ENCODE measurements at places on chromosomes 5 and 9.
A peak's percentile ranks its signal among the peaks of the same experiment; 100 is the strongest.

- DNase-seq = no peak
Observed at GRCh38 chr5:179331591-179332375, 13.5 kb downstream of the ADAMTS2 start.

DNA sequence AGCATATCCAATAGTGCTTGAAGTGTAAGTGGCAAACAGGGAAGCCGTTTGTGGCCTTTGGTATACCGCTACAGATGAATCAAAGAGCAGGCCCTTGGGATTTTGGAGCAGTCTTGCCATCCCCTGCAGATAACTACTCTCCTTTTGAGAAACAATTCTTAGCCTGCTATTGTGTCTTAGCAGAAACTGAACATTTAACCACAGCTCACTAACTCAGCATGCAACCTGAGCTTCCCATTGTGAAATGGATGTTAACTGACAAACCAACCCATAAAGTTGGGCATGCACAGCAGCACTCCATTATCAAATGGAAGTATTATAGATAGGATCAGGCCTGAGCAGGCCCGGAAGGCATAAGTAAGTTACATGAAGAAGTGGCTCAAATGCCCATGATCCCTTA lies 315.3 kb upstream of the PTGER4 start:
- no peak for DNase-seq

GRCh38 chr9:98049288-98050072 lies 7.1 kb upstream of the NANS start:
- no peak for DNase-seq

- peak; percentile 9 for DNase-seq
Observed at GRCh38 chr9:109520475-109521132, 22.5 kb upstream of the PTPN3 start.

GRCh38 chr5:36173426-36173825 lies 21.5 kb downstream of the SKP2 start:
- no peak for DNase-seq

DNA sequence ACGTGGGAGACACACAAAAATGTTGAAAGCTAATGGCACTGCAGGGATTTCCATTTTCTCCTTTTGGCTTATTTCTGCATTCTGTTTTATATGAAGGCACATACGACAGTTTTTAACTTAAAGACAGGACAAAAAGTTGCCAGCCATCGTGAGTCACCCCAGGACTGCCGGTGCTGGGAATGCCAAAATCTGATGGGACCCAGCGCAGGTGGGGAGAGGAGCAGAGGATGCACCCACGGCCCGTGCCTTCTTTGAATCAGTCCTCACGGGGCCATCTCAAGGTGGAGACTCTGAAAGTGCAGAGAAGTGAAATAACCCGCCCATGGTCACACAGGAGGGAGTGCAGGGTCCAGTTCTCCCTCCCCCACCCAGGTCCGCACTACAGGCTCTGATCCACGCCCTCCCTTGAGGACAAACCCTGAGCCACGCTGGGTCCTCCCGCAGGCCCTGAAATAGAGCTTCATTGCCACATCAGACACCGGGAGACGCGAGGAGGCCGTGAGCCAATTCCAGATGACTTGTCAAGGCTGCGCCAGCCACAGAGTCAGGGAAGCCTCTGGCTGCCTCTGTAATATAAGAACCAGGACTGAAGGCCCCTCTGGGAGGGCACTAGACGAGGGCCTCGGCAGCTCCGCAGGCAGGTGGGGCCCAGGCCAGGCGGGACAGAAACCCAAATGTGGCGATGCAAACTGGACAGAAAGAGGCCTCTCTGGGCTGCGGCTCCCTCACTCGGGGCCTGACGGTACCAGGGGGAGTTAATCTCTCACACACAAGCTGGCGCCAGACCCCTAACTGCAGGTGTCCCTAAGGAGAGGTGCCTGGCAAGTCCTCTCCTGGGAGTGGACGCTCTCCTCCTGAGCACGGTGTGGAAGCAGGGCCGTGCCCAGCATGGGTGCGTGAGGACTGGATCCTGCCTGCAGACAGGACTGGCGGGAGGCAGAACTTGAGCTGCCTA lies 22.9 kb downstream of the ADAMTS2 start:
- DNase-seq = no peak

- DNase-seq = no peak
Observed at GRCh38 chr5:84265130-84265529, 119.5 kb downstream of the EDIL3 start.

GRCh38 chr5:39640552-39640951 lies 215.8 kb upstream of the DAB2 start:
- no peak for DNase-seq

- no peak for DNase-seq
Observed at GRCh38 chr5:150077996-150078801, 8.2 kb downstream of the CSF1R start.

- no peak for DNase-seq
Observed at GRCh38 chr9:135581636-135582426, 20.3 kb downstream of the PAEP start.

DNA sequence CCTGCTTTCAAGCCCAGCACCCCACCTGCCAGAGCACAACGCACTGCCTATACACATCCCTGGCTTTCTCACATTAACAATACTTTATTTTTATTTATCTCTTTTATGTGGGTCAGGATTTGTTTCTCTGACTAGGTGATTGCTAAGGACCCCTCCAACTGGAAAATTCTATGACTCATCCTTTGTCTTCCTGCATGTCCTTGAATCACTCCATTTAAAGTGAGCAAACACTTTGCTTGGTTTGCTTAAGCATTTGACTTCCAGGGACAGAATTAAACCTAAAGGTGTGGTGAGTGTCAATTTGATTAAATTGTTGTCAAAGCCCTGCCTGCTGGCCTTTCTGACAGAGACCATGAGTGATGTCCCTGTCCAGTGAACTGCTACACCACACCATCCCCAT lies 536.5 kb upstream of the BRINP1 start:
- no peak for DNase-seq

DNA sequence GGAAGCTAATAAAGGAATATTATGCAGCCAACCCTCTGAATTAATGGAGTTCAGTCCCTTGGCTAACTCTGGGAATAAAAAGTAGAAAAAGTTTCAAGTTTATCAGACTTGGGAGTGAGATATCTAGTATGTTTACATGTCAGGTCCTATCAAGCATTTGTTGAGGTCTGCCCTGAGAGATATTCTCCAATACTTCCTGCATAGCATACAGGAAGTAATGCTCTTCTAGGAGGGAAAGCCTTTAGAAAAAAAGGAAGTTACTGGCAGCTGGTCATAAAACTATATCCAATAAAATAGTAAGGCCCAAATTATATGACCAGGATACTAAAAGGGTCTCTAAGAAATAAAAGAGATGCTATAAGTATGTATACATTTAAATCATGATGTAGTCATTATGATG lies 594.1 kb upstream of the FTMT start:
- no peak for DNase-seq

- DNase-seq = no peak
Observed at GRCh38 chr5:153891394-153891793, 147.3 kb downstream of the FAM114A2 start.

DNA sequence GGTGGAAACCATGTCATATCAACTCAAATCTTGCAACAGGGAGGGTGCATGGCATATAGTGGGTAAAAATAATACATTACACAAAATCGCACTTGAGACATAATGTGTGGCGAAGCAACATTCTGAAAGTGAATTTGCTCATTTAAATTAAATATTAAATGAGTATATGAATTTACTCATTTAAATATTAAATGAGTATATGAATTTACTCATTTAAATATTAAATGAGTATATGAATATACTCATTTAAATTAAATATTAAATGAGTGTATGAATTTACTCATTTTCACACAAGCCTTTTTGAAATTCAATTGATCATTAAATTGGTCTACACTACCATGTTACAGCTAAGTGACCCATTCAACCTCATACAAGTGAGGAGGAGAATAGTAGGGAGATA lies 10.5 kb downstream of the MAST4 start:
- DNase-seq = no peak

DNA sequence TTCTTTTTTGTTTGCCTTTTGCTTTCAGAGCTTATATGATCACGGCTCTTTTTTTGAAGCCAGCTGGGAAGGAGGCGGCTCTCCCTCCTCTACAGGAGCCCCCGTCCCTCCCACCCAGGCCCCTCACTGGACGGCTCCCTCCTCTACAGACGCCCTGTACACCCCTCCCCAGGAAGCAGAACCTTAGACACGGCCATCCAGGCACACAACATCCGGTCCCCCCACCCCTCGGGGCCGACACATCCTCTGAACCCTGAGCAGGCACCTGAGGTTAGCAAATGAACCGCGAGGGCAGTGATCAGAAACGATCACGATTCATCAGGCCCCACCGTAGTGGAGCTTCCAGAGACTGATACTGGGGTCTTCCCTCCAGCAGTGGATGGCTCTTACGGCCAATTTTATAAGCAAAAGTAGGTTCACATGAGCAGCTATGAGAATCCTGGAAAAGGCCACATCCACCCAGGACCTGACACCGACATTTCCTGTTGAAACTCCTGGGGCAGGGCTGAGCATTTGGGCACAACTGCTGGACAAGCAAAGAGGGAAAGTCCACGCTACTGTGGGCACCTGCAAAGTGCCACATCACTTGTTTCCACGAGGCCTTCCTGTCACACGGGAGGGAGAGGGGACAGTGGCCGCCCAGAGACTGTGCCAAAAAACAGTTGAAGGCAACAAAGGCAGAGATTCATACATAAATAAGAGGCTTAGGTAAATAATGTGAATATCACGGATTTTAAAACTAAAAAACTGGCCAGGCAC lies 78.9 kb downstream of the SEMA4D start:
- peak; percentile 63 for DNase-seq

- no peak for DNase-seq
Observed at GRCh38 chr9:122016309-122016708, 76.8 kb downstream of the TTLL11 start.
